Stimulated activated CD8-positive, alpha-beta memory T cell treated with anti-CD3 and anti-CD28 coated beads, Interleukin-12 subunit alpha, Interleukin-12 subunit beta, amount 100 ng/mL, for 4 hours (primary cell): ENCODE measurements at places on chromosomes 6 and 20.

DNA sequence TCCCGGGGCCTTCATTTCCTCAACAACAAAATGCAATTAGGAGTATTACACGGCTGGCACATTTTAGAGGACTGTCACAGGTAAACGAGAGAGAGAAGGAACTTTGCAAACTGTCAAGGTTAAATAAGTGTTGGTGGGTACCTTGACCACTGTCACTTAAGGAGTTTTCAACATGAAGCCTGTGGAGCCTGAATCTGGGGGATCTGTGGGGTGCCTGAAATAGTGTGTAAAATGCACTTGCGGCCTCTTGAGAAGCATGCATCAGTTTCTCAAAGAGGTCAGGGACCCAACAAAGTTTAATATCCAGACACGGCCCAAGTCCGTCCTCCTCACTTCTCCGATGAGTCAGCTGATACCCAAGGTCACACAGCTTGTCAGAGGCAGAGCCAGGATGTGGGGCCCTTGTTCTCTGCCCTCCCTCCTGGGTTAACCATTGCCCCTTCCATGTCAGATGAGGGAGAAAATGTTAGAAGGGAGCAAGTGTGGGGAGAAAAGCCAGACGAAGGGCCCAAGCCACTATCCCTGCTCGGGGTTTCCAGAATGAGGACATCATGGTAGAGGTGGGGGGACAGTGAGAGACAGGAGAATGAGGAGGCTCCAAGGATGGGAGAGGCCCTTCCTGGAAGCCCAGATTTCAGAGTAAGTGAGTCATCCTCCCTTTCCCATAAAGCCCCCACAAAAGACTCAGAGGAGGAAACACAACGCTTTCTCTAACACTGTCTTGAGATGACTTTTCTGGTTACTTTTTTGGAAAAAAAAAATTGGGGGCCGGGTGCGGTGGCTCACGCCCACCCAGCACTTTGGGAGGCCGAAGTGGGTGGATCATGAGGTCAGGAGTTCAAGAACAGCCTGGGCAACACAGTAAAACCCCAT, 42.2 kb downstream of the C6orf132 start:
- DNase-seq = no peak

DNA sequence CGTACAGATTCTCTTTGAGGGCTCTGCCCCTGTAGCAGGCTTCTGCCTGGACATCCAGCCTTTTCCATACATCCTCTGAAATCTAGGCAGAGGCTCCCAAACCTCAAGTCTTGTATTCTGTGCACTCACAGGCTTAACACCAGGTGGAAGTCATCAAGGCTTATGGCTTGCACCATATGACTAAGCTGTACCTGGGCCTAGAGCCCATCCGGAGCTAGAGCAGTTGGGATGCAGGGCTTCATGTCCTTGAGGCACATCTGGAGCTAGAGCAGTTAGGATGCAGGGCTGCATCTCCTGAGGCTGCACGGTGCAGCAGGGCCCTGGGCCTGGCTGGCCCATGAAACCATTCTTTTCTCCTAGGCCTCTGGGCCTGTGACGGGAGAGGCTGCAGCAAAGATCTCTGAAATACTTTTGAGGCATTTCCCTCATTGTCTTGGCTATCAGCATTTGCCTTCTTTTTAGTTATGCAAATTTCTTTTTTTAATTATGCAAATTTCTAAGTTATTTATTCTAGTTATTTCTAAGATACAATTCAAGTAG, 98.7 kb downstream of the CD24 start:
- DNase-seq = no peak

DNA sequence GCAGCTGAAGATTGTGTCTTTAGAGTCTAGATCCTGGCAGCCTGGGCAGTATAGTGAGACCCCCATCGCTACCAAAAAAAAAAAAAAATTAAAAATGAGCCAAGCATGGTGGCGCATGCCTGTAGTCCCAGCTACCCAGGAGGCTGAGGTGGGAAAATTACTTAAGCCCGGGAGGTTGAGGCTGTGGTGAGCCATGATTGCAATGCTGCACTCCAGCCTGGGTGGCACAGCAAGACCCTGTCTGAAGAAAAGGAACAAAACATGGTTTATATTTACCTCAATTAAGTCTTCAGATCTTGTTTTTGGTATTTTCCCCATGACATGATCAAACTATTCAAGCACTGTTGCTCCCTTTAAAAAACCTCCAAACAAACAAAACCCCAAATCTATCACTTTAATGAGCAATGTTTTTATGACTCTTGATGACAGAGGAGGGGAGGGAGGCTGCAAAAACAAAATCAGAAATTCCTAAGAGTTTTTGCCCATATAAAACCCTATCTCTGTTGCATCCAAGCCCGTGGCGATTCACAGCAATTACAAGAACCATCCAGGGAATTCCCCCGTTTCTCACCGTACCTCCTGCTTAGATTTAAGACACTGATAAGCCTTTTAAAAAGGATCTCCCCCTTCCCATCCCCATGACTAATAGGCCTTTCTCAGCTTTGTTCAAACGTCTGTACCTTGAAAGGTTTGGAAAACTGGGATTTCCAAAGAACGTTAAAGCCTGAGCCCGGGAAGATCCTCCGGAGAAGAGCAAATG, 259.9 kb downstream of the BMP7 start:
- no peak for DNase-seq

GRCh38 chr6:150167479-150167873, 24.6 kb downstream of the PPP1R14C start:
- DNase-seq = no peak
